ENCODE measurements at places on chromosomes 2 and 18.
A peak's percentile ranks its signal among the peaks of the same experiment; 100 is the strongest.

- DNase-seq, result no peak
Measured at GRCh38 chr2:152165780-152166179, 9.8 kb downstream of the STAM2 start.

GRCh38 chr2:64017811-64018700, 1.2 kb downstream of the VPS54 start:
- DNase-seq, result peak; percentile 54

- no peak for DNase-seq
Measured at GRCh38 chr18:25282896-25283703, 68.9 kb downstream of the ZNF521 start.

- no peak for DNase-seq
Measured at GRCh38 chr2:219296631-219297391, 12.4 kb downstream of the PTPRN start.

GRCh38 chr2:66689456-66690051, 254.6 kb downstream of the MEIS1 start:
- DNase-seq, result no peak

DNA sequence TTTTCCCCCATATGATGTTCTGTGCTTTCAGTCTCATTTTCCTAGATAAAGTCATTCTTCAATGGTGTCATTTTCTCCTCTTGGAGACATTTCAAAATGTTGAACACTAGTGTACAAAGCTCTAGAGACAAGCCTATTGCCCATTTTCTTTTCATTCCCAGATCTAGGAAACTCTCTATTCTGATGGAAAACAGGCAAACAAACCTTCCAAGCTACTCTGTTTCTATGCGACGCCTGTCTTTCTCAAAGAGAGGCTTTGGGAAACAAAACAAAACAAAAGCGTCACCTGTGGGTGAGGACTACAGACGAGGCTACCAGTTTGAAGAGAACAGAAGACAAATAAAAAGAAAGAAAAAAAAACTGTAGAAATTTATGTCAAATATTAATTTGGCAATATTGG, 311.0 kb downstream of the CBLN2 start:
- DNase-seq, result peak; percentile 25

- DNase-seq, result no peak
Measured at GRCh38 chr18:37270038-37270665, 295.4 kb downstream of the CELF4 start.

DNA sequence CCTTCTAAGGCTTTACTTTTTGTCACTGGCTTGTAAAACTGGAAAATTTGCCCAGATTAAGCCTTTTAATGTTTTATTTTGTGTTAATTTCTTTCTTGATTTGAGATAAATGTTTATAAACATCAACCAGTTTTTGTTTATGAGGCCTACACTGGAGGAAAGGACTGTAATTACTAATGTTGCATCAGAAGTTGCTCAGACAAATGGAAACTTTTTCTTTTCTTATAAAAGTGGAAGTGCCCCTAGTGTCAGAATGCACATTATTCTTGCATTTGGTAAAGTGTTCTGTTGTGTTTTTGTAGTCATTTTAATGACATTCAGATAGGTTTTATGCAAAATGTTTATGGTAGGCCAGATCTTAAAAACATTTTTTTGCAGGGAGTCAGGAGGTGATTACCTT, 25.3 kb downstream of the LCLAT1 start:
- DNase-seq, result no peak

DNA sequence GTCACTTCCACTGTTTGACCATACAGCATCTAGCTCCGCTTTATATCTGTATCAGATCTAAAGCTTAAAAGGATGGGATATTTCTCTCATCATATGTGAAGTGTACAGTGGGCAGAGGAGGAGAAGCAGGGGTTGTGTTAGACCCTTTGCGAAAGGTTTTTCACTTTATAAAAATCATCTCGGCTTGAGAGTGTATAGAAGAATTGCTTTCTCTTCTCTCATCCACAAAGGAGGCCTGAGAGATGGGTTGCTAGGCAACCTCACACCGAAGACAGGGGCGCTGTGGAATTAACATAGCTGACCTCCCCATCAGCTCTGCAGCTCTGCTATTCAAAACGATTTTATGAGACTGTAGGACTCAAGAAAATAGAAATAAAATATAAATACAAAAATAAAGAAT, 70.2 kb upstream of the GALNT3 start:
- DNase-seq, result no peak

- DNase-seq, result peak; percentile 20
Measured at GRCh38 chr2:95043300-95044093, 18.0 kb downstream of the MAL start.

- DNase-seq, result no peak
Measured at GRCh38 chr2:238509903-238510302, 83.2 kb downstream of the ASB1 start.

DNA sequence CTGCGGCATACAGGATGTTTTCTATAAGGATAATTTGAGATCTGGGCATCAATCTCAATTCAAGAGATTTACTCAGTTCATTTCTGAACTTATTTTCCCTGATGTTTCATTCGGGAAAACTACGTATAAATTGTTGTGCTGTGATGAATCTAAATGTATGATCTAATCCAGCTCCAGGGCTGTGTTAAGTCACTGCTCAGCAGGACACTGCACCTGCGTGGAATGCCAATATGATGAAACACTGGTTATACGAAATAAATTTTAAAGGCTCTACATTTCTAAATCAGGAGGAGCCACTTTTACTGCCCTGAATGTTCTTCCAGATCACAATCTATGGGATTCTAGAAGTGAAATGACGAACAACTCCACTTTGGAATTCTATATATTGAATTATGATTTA, 259.0 kb downstream of the HNMT start:
- DNase-seq, result no peak

DNA sequence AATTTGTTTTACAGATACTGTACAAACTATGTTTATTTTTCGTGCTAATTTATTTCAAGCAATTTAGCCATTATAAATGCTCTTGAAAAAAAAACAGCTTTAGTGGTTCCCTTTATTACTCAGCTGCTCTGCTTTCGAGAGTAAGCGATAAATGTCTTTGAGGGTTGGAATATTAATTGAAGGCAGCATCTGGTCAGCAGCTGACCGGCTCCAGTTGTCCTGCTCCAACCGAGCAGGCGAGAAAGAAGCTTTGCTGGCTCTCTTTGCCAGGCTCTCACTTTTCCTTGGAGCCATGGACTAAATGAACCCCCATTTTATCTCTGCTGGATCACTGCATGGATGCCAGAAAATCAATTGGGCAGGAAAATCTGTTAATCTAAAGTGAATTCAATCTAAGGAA, 147.4 kb downstream of the LNPK start:
- peak; percentile 62 for DNase-seq

DNA sequence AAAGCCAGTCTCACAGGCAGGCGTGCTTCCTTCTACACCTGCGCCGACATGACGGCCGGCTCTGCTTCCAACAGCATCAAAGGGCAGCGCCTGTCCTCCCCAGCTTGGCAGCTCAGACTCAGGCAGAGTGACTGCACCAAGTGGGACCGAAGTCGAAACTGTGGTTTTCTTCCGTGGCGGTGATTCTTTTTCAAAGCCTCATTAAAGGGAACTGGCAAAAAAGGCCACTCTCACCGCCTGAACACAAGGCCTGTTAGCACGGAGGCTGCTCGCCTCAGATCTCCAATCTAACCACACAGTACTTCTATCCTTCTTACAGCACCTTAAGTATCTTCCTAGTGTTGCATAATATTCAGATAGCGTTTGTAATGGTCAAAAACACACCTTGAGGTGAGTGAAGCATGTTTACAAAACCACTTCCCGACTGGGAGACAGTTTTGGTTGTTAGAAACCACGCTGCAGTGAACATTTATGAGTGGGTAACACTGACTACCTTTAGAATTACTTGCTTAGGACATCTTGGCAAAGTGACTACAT, 236.4 kb downstream of the HDAC4 start:
- no peak for DNase-seq

GRCh38 chr2:197241596-197241995, 69.0 kb downstream of the ANKRD44 start:
- no peak for DNase-seq

GRCh38 chr2:214774108-214774507, 35.4 kb downstream of the BARD1 start:
- no peak for DNase-seq

DNA sequence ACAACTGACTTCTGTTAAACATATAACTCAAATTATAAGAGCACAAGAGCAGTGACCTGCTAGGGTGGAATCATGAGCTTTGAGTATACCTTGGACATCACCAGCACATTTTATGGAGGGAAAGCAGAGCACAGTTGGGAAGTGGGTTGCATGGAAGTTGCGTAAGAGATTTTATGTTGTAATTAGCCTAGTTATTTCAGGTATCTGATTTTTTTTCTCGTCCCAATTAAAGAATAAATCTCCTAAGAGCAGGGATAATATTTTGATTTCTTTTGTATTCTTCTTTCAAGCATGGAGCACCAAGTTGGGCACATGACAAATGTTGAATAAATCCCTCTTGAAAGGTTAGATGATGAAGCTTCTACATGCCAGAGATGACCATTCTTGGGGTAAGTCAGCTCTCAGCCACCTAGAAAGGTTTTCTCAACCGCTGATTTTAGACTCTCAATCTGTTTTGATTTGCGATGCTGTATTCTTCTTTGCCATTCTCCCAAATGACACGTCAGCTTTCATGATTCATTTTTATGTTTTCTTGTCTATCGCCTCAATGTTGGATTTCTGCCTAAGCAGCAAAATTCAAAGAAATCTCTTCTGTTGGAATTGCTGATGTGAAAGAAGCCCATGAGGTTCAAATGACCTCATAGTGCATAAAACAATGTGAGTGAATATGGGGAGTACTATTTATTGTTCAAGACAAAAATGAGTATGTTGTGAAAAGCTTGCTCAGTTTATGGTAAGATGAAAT, 15.3 kb upstream of the FN1 start:
- no peak for DNase-seq

DNA sequence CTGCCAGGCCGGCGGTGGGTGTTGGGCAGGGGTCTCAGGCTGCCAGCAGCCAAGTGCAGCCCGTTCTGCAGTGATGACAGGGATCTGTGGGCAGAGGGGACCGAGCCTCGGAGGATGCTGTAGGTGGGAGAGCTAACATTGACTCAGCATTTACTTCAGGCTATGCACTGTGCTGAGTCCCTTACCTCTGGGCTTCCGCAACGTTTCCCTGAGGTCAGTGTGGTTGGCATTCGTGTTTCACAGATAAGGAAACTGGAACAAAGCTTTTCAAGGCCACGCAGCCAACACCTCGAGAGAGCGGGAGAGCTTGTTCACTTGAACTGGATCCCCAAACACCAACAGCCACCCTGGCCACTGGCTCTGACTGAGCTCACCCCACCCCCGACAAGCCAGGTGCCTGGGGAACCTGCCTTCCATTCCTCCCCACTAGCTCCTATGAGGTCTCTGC, 839 bp upstream of the GPR148 start:
- DNase-seq, result peak; percentile 62

DNA sequence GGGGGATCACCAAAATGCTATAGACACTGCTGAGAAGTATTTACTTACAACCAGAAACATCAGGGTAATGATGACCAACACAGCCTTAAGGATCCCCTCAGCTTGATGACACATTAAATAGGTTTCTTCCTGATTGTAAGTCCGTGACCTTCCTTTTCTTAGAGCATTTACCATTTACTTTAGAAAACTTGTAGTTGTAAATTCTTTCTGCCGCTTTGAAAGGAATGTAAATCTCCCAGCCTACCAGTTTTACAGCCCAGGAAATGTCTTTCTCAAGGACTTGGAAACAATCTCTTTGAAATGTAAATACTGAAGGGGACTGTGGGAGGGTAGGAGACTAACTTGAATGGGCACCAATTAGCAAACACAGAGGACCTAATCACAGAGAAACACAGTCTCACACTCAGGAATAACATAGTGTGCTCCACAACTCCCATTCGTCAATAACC, 278.6 kb downstream of the DSC3 start:
- DNase-seq, result peak; percentile 66

DNA sequence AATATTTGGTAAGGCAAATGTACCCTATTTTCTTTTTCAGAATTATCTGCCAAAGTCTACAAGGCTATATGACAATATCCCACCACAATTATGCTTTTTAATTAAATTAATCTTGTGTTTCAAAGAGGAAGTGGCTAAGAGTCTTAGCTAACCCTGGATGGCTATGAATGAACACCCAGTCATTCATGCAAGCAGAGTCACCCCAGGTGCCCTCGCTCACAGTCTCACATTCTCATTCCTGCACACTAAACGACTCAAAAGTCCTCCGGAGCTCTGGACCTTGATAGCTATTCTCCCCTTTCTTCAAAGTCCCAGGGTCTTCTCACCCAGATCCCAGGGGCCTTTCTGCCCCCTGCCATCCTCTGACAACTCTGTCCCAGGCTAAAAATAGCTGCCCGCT, 42.1 kb upstream of the MRPL19 start:
- no peak for DNase-seq

DNA sequence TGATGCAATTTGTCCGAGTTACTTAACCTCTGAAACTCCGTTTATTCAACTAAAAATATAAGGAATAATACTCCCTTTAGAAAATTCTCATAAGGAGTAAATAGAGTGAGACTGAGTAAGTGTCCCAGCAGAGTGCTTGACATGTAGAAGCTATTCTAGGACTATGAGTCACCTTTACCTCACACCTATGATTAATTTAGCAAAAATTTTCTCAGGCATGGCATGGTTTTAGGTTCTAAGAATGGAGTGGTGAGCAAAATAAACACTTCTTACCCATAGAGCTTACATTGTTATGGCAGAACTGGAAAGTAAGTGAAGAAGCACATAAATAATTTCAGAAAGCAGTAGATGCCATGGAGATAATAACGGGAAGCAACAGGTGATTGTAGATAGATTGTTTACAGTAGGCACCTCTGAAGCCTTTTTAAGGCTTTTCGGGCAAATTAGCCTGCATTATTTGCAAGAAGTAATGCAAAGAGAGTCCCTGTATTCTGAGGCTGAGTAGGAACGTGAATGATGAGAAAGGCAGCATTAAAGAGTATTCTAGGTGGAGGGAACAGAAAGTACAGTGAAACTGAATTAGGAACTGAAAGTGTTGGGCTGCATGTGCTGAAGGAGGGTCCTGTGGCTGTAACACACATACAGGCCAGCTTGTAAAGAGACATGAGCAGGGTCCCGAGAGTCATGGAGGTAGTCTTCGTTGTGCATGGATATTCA, 209.2 kb downstream of the ZNF407 start:
- no peak for DNase-seq

DNA sequence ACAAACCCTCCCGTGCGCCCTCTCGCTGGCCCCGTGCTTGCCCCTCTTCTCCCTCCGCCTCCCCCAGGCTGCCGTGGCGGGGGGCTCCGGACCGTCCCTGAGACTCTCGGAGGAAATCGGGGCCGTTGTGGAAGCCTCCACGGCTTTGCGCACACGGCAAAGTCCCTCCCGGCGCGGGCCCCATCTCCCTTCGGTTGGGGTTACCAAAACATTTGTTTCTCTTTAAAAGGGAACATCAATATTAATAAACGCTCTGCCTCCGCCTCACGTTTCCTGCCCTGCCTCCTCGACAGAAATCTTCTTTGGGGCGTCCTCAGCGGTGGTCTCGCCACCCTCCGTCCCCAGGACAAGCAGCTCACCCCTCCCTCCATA, 3.8 kb downstream of the PAX3 start:
- no peak for DNase-seq

DNA sequence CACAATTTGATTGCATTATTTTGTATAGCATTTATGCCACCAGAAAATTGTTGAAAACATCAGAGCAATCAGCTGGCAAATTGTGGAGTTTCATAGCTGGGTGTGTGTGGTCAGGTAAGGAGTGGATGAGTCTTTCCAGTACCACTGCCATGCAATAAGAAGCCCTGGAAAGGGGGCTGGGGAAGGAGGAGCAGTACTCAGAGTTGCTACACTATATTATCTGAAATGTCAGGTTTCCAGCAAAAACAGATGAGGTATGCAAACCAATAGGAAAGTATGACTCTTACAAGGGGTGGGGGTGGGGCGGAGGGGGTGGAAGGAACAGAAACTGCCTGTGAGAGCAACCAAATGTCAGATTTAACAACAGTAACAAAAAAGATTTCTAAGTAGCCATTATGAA, 112.2 kb downstream of the SOS1 start:
- DNase-seq, result no peak

All from NCI-H1092 treated with DMSO at 0.1 percent for 48 hours (cell line).